ENCODE measurements at places on chromosomes 6 and 20.

GRCh38 chr6:79466207-79466834 is 70.9 kb downstream of the LCA5 start:
- no peak for DNase-seq

DNA sequence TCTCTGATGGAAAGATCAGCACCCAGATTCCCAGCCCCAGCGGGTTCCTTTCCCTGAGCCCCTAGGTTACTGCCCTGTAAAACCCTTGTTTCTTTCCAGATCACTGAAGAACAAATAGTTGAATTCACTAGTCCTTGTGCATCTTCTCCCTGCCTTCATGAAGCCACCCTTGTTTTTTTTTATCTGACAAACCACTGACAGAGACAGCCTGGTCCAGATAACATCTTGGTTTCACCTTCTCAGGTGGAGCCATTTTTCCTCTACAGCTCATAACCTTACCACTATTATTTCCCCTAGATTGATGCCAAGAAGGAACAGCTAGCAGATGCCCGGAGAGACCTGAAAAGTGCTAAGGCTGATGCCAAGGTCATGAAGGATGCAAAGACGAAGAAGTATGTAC is 15.9 kb upstream of the PLCG1 start:
- no peak for DNase-seq

GRCh38 chr6:92647630-92648029 is 771.7 kb downstream of the EPHA7 start:
- DNase-seq = no peak

- DNase-seq = no peak
Measured at GRCh38 chr20:19889011-19889953, 127.9 kb upstream of the NAA20 start.

DNA sequence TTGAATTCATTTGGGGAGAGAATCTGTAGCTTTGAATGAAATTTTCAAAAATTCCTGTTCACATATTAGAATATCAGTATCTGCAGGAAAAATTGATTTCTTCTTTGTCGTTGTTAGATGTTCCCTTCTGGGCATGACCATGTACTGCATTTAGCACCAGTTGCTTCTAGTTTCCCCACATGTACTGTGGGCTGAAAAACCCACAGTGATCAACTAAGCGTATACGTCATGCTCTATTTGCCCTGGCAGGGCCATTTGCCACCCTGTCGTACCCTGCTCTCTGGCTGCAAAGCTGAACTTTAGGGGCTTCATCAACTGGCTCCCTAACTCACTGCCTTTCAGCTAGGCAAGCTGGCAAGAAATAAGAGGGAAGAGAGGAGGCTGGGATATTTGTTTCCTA is 340.7 kb upstream of the TSHZ2 start:
- DNase-seq = no peak

- DNase-seq = no peak
Measured at GRCh38 chr6:18293076-18293904, 29.0 kb upstream of the DEK start.

- DNase-seq = no peak
Measured at GRCh38 chr6:125858427-125859320, 67.9 kb downstream of the NCOA7 start.

DNA sequence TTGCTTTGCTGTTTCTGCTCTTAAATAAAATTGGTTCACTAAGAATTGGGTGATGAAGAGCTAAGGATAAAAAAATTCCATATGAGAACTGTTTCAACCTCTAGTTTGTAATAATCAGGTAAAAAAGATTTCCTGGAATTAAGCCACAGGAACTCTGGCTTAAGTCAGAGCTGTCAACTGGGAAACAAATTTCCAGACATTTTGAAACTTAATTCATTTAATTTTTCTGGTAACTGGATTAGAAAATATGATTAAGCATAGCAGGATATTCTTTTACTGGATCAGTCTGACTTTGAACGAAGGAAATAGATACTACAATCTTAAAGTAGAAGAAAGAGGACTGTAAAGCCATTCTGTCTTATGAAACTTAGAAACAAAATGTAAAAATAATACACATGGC is 1.3 kb upstream of the VIP start:
- no peak for DNase-seq

DNA sequence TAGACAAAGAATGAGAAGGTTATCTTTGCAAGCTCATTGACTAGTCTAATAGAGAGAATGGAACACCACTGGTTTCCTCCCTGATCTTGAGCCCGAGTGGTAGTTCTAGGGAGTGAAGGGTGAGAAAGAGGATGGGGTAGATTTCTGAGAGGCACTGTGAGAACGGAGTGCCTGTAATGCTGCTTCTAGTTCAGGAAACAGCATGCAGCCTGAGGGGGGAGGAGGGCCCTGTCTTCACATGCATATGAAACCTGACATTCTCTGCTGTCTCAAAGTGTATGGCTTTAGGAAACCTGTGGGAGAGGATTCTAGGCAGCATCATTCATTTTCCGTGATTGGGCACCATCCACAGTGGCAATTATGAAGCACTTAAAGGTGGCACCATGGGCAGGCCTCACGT is 259.4 kb upstream of the MAN1A1 start:
- DNase-seq = no peak

- no peak for DNase-seq
Measured at GRCh38 chr6:53623497-53623896, 42.1 kb downstream of the KLHL31 start.

- DNase-seq = no peak
Measured at GRCh38 chr20:41443691-41444090, 77.1 kb upstream of the EMILIN3 start.

GRCh38 chr20:2086980-2087377 is 14.6 kb upstream of the STK35 start:
- no peak for DNase-seq

- DNase-seq = peak; percentile 94
Measured at GRCh38 chr20:45779011-45779915, 12.4 kb downstream of the WFDC3 start.

- no peak for DNase-seq
Measured at GRCh38 chr6:40541556-40542174, 45.5 kb downstream of the LRFN2 start.

GRCh38 chr6:13597073-13597472 is 18.1 kb upstream of the NOL7 start:
- no peak for DNase-seq
